ENCODE measurements at places on chromosomes 4 and X.
A peak's percentile ranks its signal among the peaks of the same experiment; 100 is the strongest.

DNA sequence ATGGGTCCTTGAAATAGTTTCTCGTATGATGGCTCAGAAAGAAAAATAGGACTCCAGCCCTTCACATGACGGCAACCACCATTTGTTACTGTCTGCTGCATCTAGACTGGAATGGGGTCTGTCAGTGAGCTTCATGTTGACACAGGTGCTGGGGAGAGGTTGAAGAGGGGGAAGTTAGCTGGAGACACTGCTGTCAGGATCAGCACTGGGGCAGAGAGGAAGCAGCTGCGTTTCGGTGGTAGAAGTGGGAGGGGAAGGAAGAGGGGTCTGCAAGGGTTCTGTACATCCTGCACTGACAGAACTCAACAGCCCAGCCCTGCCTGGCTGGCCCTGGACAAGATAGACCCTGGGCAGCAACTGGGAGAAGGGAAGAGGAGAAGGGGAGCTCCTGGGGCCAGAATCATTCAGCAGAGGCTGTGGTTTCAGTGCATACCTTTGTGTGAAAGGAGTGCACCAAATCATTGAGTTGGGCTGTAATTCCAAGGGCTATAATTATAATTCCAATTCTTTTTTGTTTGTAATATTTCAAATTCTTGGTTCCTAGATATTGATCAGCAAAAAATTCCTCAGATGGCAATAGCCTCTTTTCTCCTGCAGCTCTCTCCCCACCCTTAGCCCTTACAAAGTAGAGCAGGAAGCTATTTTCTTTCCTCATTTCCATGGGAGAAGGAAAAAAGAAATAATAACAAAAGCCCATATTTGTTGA lies 119.4 kb upstream of the C1GALT1C1 start:
- DNase-seq = no peak

- DNase-seq = no peak
Measured at GRCh38 chrX:136457303-136457917, 30.3 kb upstream of the BRS3 start.

DNA sequence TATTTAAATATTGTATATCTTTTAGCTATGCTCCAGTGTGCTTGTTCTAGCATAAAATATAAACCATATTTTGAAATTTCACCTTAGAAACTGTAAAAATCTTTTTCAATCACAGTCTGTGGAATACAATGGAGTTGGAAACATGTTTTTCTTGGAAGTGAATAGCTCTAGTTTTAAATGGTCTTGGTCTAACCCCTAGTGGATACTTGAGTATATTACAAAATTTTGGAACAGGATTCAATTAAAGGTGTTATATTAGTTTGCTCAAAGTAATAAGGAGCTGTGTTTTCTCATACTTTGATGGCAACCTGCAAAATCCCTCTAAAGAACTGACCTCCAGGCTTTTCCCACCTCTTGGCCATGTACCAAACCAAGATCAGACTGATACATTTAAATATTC lies 48.2 kb downstream of the STK26 start:
- DNase-seq = no peak

DNA sequence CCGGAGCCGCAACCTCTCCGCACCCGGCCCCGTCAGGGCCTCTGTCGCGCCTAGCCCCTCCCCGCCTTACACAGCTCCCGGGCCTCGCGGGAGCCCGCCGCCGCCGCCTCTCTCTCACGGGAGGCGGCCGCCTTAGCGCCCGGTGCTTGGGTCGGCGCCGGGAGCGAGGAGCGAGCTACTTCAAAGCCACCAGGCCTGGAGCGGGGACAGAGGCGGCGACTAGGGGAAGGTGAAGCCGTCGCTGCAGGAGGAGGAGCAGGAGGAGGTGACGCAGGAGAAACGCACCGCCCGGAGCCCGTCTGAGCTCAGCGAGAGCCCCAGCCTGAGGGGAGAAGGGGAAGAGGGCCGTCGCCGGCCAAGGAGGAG lies 250 bp downstream of the USP9X start:
- DNase-seq = peak; percentile 67

- no peak for DNase-seq
Measured at GRCh38 chrX:106510713-106511403, 100.9 kb upstream of the RADX start.

Measured in activated CD4-positive, alpha-beta T cell treated with anti-CD3 and anti-CD28 coated beads for 48 hours (primary cell).